ENCODE measurements at places on chromosomes 11 and 22.
A peak's percentile ranks its signal among the peaks of the same experiment; 100 is the strongest.

- DNase-seq, result no peak
These were observed 144.9 kb downstream of the ARHGAP42 start for GRCh38 chr11:100831929-100832494.

DNA sequence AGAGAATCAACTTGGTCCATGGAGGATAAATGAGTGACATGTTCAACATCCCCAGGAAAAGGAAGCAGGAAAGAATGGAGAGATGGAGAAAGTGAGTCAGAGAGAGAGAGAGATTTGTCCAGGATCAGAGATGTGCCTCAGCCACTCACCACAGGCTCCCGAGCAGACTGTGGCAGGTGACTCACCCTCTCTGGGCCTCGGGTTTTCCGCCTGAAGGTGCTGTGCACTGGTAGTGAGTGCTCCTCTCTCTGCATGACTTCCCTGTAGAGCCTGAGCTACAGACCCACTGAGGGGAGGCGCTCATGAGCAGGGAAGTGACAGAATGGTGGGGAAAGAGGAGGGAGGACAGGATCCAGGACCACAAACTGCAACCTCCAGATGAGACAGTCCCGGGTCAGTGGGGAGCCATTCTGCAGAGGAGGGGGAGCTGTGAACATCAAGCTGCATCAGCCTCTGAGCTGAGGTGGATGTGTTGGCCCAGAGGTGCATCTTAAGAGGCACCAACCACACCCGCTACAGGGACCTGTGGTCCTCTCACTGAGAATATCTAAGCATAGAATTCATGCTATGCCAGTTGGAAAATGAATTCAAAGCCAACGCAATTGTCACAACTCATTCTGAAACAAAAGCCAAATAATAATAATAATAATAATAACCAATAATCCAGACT, 433.4 kb downstream of the BRD1 start:
- no peak for DNase-seq

DNA sequence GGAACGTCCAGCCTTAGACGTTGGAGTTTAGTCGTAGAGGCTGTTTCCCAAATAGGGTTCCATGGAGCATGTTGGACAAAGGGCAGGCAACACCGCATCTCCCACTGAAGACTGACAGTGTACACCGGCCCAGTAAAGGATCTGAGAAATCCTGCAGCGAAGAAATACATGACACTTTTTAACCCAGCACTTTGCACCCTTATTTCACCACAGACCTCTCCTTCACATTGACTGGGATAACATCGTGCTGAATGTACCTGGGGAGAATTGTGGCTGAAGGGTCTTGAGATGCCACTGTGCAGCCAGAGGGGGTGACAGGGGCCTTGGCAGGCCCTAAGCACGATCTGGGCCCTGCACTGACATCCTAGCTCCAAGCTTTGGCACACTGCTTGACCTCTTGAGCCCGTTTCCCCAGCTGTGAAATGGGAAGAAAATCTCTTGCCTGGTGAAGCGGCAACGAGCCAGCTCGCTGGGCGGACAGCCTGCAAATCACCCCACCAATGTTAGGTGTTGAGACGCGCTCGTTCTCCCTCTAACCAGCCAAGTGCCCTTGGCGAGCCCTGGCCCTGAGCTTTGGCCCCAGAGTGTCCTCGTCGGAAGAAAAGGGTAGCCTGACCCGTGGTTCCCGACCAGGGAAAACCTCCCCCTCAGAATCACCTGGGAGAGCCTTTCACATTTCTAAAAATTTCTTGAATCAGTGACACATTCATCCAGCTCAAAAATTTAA, 13.4 kb downstream of the CD5 start:
- no peak for DNase-seq

DNA sequence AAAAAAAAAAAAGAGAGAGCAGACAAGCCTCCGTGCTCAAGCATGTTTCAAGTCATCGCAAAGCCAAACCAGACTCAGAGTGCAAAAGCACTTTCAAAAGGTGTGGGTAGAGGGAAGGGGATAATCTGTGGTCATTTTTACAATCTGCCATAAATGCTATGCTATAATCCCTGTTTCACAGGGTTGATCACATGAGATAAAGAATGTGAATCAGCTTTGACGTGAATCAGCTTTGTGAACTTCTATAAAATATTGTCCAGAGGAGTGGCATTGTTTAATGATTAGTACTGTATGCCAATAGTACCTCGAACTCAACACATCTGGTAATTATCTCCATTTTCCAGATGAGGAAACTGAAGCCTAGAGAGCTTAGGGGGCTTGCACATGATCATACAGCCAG, 20.0 kb upstream of the POLD3 start:
- DNase-seq, result no peak

GRCh38 chr11:74604311-74604710, 11.9 kb downstream of the POLD3 start:
- no peak for DNase-seq

GRCh38 chr22:22882033-22882717, 5.4 kb upstream of the IGLL5 start:
- DNase-seq, result no peak

- DNase-seq, result no peak
These were observed 47.7 kb upstream of the CSNK2A3 start for GRCh38 chr11:11400635-11401232.

- DNase-seq, result no peak
These were observed 24.2 kb downstream of the NAV2 start for GRCh38 chr11:19736831-19737230.

DNA sequence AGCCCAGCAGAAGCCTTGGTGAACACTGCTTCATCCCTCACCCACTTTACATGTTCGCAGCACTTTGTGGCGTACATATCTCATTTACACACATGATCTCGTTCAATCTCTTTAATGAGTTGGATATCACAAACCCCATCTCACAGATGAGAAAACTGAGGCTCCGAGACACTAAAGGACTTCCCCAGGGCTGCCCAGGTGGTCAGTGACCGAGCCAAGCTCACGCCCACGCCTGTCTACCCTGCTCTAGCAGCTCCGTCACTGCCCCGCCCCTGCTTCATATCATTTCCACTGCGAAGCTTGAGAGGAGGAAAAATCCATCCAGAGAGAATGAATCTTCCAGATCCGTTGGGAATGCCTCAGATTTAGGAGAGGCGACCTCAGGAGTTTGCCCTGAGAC, 11.8 kb upstream of the DSCAML1 start:
- no peak for DNase-seq

DNA sequence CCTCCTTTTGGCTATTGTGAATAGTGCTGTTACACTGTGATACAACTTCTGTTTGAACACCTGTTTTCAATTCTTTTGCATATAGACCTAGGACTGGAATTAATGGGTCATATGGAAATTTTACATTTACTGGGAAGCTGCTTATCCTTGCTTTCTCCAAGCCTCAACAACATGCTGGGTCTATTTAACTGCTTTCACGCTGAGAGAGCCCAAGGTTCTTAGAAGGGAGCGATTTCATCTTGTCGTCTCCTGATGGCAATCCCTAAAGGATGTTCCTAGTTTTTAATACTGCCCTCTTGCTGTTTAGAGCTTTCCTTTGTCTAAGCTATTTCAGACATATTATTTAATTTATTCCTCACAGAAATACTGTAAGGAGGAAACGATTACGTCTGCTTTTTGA, 15.5 kb downstream of the IRAG1 start:
- no peak for DNase-seq

DNA sequence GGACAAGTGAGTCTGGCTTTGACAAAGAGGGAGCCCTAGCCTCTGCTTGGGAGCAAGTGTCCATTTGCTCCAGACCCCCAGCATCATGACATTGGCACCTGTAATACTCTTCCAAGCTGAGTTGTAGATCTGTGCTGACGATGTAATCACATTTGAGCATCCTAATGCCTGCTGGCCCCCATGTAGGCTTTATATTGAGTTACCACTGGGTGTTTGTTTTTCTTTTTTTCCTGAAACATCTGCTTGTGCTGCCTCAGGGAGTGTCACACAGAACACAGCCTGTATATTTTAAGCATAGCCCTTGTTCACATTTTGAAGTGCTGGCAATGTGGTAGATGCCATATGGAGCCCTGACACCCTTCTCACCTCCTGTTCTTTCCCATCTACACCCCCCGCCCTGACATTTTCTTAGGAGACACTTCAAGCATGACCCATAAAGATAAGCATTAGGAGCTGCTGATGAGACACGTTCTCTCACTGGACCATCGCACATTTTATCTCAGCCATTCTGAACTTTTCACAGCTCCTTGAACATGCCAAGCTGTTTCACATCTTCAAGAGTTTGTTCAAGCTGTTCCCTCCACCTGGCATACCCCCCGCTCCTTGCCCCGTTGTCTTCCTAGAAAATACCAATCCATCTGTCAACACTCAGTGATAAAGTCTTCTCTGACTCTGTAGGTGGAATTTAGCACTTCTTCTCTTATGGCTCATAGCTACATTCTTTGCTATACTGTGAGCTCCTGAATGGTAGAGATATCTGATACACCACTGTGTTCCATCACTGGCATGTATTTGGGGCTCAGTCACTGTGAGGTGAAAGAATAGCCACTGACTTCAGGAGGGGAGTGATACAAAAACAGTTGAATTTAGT, 128.7 kb downstream of the TRIM44 start:
- DNase-seq, result no peak

GRCh38 chr11:20308601-20309000, 54.9 kb upstream of the HTATIP2 start:
- no peak for DNase-seq

GRCh38 chr11:103434073-103434411, 324.8 kb downstream of the DYNC2H1 start:
- DNase-seq, result no peak

GRCh38 chr11:57336111-57336666, 497 bp upstream of the SSRP1 start:
- DNase-seq, result peak; percentile 26

DNA sequence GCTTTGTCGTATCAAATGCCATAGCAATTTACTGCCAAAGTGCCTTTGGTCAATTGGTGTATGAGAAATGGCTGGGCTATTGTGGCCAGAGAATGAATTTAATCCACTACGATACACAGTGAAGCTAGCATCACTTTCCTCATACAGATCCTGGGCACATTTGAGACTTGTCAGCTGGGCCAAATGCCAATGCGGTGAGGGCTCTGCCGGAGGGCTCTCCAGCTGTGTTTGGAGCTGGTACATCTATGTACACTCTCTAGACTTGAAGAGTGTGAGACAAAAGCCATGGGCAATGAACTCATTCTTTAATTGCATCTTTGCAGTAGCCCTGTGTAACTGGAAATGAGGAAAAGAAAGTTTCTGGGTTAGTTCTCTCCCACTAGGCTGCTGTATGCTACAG, 1052.9 kb downstream of the NTM start:
- no peak for DNase-seq

GRCh38 chr11:76524919-76525318, 80.1 kb downstream of the EMSY start:
- no peak for DNase-seq

GRCh38 chr11:21066030-21066429, 396.6 kb downstream of the NELL1 start:
- DNase-seq, result no peak

DNA sequence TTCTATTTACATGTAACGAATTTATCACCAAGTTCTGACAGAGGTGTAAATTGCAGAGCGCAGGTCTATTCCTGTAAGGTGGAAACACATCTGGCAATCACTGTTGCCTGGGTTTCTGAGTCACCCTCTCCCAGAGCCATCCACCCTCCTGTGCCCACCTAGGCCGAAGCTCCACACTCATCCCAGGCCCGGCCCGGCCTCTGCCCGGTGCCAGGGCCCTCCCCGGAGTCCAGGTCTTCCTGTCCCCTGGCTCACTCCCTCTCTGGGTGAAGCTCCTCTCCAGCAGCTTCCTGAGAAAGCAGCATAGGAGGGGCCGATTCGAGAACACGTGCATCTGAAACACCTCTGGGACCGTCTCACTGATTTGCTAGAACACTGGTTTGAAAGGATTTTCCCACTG, 308.2 kb downstream of the SHANK2 start:
- no peak for DNase-seq

GRCh38 chr11:94751786-94752185, 16.4 kb upstream of the AMOTL1 start:
- DNase-seq, result no peak

- no peak for DNase-seq
These were observed 70.3 kb upstream of the TP53I11 start for GRCh38 chr11:45021001-45021400.

DNA sequence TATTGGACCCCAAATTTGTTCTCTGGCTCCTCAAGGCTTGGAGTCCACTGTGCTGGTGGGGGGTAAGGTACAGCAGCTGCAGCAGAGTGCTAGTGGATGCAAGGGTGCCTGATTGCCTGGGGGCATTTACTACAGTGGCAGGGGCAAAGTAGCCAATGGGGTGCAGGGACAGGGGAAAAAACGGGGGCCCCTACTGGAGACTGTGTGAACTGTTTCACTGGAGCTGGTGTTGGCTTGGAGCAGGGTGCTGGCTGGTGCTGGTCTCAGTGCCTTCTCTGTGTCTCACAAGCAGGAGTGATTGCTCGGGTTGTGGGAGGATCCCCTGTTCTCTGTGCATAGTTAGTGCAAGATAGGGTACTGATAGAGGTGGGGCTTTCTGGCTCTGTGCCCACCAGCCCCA, 935.9 kb downstream of the JRKL start:
- DNase-seq, result no peak

DNA sequence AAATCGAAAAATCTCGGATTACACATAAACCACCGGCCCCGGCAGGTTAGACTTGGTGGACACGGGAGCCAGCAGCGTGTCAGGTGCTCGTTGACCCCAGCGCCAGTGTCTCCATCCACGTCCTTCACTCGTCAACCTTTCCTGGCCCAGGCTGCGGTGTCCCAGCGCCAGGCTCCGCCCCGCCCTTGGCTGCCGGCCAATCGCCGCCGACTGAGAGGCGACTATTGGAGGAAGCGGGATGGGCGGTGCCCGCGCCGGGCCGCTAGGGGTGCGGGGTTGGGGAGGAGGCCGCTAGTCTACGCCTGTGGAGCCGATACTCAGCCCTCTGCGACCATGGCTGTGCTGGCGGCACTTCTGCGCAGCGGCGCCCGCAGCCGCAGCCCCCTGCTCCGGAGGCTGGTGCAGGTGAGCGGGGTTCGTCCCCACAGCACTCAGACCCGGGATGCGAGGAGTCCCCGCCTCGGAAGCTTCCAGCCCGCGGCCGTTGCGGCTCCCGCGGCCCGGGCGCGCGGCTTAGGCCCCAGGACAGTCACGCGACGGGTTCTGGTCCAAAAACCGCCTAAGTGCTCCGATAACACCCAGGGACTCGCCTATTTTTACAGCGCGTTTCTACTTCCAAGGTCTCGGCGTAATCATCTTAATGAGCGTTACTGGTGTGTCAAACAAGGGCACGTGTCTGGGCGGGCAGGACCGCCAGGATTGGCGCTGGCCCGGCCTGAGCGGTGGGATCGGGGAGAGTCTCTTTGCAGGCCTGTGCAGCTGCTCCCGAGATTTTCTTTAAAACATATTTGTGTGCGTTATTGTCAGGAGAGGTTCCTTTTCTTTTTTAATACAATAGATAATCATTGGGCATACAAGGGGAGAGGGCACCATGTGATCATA, at the start of gene ACAT1:
ACAT1 (plus strand) TSS at position 294 of the 882 bp plus-strand sequence; CDS start at position 334, 40 bp downstream.
- peak; percentile 96 for DNase-seq

DNA sequence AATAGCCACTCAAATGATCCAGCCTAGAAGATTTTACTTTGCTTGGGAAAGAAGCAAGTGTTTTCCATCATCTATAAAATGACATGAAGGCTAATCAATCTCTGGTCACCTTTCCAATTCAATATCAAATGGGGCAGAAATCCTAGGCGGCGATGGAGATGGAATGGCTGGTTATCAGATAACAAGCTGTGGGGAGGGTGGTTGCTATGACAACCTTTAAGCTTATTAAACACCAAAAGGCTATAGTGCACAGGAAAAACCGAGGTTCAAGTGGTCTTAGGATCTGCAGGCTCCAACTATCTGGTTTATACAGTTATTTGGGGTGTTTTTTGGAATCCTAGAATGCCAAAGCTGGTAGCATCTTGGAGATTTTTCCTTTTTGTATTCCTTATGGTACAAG, 13.9 kb upstream of the BSX start:
- DNase-seq, result no peak

Data from CD4-positive, alpha-beta T cell (primary cell).